ENCODE measurements at places on chromosomes 7 and 10. TPM values are rescaled to one million over a fixed set of nuclear protein-coding genes. Genes with fewer than 3 reads are reported as not detected.

SFXN2 gene
- 6.7 TPM for total RNA-seq

OGDHL gene
- total RNA-seq = 0.26 TPM

SUV39H2 gene
- 6.4 TPM for total RNA-seq

ABCA13 gene
- 0.36 TPM for total RNA-seq

FKBP9 gene
- total RNA-seq = 312 TPM

CHRM2 gene
- 3.0 TPM for total RNA-seq

EBF3 gene
- total RNA-seq = 1.6 TPM

OR13A1 gene
- not detected for total RNA-seq

CALML3 gene
- total RNA-seq = not detected

ASB10 gene
- total RNA-seq = not detected

FAM241B gene
- total RNA-seq = 0.39 TPM

RAPGEF5 gene
- 35.8 TPM for total RNA-seq

FGFBP3 gene
- total RNA-seq = 0.36 TPM

CRTAC1 gene
- 0.07 TPM for total RNA-seq

CYP3A7 gene
- total RNA-seq = not detected

DPYSL4 gene
- 52.0 TPM for total RNA-seq

SPDYE18 gene
- total RNA-seq = 0.20 TPM

SFTPA1 gene
- not detected for total RNA-seq

All from smooth muscle cell of the pulmonary artery (primary cell).